Umbilical cord (tissue), 2 donors: ENCODE measurements at places on chromosomes 5 and 9. TPM values are rescaled to one million over a fixed set of nuclear protein-coding genes. Genes with fewer than 3 reads are reported as not detected.

Gene ACTL7A
- 0.96 TPM for total RNA-seq

DNA sequence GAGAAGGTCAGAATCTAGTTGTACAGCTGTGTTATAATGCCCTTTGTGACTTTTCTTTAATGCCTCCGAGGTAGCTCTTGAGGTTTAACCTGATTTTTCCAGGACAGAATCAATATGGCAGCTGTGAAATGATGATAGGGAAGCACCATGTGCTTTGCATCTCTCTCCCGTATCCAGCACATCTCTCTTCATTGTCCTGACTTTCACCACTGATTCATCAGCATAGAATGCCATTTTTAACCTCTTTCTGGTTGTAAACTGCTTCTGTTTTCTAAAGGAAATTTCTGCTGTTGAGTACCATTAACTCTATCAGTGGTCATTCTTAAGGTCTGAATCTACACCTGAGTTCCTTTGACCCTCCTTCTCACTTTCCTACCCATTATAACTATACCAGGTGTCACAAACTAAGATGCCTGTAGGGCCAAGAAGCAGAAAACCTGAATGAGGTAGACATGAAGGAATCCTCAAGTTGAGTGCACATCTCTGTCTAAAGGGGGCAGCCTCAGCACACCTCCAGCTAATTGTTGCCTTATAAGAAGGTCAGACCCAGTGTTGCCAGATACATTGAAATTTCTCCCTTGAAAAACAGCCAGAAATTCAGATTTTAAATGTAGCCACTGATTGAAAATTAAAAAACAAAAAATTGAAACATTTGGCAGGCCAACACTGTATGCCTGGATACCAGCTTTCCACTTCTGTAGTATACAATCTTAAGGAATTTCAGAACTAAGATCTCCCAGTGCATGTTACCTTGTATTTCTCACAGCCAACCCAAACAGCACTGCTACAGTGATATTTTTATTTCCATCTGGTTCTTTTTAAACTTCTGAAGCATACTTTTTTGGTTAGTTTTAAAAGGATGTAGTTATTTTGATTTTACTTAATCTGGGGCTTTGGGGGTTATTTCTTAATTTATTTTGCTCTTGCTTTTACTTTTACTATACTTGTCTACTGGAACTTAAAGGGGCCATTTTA, 35.8 kb upstream of the TLX3 start:
- DNase-seq = peak; percentile 25

Gene SHOC1
- 3.6 TPM for total RNA-seq

Gene DNM1
- total RNA-seq = 36.4 TPM

- DNase-seq = no peak
Measured at GRCh38 chr5:93595420-93596147, 12.6 kb downstream of the NR2F1 start.

DNA sequence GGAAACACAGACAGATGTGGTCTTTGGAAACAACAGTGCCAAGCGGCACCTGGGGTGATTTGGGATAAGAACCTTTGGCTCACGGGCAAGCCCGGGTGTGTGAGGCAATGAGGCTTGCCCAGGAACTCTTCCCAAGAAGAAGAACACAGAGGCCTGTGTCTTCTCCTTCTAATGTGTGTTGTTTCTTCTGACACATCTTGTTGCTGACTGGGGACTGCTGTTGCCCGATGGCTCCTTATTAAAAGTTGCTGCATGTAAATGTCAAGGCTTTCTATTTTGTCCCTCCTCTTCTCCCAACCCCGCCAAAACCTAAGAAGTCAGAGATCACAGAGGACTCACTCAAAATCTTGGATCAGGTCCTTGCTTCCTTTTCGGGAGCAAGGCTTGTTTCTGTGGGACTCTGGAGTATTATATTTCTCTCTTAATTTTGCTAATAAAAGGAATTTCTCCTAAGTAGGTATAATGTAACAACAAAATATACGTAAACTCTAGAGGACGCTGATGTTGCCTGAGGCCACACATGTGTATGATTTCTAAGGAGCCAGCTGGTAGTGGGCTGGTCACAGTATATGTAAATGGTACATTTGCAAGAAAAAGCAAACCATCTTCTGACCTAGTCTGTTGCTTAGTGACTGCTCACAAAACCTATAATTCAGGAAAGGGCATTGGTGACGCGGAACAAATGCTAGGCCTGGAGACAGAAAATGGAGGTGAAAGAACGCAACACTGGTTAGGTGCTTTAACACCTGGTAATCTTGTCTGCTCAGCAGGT, 232.5 kb downstream of the GADD45G start:
- DNase-seq = no peak
